ENCODE measurements at places on chromosomes 6 and 20. TPM values are rescaled to one million over a fixed set of nuclear protein-coding genes. Genes with fewer than 3 reads are reported as not detected.

Gene PFDN4
- total RNA-seq, result 25.1 TPM

Gene TFEB
- 31.6 TPM for total RNA-seq

Gene PNPLA1
- total RNA-seq, result not detected

Gene ADGB
- not detected for total RNA-seq

Gene GLP1R
- total RNA-seq, result 9.4 TPM

Gene MICAL1
- total RNA-seq, result 9.2 TPM

Gene PTCRA
- not detected for total RNA-seq

Gene TREML2
- total RNA-seq, result not detected

All from right cardiac atrium (tissue), 5 donors.